ENCODE measurements at places on chromosomes 6 and 20. TPM values are rescaled to one million over a fixed set of nuclear protein-coding genes. Genes with fewer than 3 reads are reported as not detected.

ZFP64 gene
- total RNA-seq: 31.7 TPM

DNA sequence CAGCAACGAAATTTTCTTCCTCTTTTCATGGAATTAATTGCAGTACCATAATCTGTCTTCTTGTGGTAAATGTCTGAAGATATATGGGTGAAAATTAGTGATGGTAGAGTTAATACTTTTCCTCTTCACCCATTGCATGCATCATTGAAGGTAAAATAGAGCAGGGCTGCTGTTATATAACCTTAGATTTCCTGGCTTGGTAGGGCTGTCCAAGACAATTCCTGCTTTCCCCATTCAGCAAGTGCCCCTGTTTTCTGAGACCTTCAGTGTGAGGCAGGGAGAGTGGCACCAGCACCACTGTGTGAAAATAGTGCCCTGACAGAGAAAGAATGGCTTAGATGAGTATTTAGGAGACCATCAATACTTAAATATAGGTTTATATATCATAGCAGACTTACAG lies 202.0 kb downstream of the ZFAND3 start:
- H3K27me3 ChIP-seq: no peaks in the 10 kb centered on the region
- H3K27ac ChIP-seq: no peak overlapping the region
- H3K4me3 ChIP-seq: no peak overlapping the region
- H3K36me3 ChIP-seq: no peaks in the 10 kb centered on the region

OR2J2 gene
- not detected for total RNA-seq

DNA sequence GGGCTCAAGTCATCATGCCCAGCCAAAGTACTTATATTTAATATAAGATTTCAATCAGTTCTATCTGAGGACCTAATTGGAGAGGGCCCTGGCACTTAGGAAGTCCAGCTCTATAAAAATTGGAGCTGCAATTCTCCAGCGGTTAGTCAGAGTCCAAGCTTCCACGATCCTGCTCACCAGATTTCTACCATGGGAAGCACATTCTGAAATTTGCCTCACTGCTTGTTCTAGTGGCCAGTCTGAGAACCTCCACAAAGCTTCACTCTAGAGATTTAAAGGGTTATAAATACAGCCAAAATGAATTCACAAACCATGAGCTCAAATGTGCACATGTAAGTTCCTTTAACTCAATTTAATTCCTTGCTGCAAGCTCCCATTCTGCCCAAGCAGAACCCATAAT lies 33.5 kb downstream of the PNLDC1 start:
- no peaks in the 10 kb centered on the region for H3K27me3 ChIP-seq
- H3K36me3 ChIP-seq: no peaks in the 10 kb centered on the region
- H3K27ac ChIP-seq: no peak overlapping the region

GRCh38 chr6:110399219-110400071 lies 15.9 kb downstream of the DDO start:
- H3K4me1 ChIP-seq: peaks cover 15% of the 10 kb centered on the region
- DNase-seq: no peak
- H3K4me3 ChIP-seq: no peak overlapping the region
- peaks cover 2% of the 10 kb centered on the region for H3K27me3 ChIP-seq

DNA sequence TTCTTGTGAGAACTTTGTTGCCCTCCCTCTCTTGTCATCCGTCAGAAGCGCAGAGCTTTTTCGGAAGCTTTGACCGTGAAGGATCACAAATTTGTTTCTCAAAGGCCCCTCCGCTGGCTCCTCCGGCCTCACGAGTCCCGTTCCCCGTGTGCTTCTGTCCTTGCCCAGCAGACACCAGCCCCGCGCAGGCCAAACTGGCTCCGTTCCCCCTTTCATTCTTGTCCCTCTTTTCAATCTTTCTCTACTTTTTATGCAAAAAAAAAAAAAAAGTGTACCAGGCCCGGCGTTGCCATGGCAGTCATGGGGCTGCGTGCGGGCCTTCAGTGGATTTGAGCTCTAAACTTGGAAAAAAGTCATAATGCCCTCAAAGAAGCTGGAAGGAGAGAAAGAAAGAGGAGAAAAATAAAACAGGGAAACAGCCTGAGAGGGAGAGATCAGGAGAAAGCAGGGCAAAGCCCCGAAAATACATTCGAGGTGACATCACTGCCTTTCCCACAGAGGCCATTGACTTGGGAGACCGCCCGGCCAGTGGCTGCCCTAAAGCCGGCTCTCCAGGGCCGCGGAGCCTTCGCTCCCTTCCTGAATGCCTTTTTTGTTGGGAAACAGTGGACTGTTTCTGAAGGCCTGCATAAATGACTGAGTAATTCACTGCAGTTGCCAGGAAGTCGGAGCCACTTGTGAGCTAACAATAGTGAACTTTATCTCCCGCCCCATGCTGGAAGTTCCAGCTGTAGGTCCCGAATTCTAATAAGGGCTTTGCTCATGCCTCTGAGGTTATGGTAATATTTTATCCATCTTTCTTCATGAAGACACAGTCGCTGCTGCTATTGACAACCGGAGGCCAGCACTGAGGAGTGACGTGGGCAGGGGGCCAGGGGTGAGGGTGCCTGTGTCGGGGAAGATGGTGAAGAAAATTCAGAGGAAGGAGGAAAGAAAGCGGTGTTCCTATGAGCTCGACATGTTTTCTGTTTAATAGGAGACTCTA lies 670.9 kb downstream of the QKI start:
- no peak overlapping the region for H3K4me3 ChIP-seq
- peak; percentile 81 for DNase-seq
- H3K27me3 ChIP-seq: no peaks in the 10 kb centered on the region
- H3K36me3 ChIP-seq: no peaks in the 10 kb centered on the region

DNA sequence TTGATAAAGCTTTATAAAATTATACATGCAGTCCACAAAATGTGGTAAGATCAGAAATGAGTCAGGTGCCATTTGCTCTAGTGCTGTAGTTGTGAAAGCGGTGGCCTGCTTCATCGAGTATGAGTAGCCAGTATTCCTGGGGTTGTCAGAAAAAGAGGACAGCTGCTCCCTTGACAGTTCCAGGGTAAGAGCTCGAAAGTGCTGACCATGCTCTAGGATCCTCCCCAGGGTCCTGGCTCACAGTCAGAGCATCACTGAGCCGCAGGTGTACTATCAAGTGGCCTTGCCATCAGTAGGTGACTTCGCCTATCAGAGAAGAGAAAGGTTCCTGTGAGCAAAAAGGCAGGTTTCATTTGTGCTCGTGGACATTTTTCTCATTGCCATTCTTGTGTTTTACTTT lies 3.6 kb downstream of the BTBD3 start:
- no peak for DNase-seq
- peaks cover 2% of the 10 kb centered on the region for H3K36me3 ChIP-seq
- peaks cover 3% of the 10 kb centered on the region for H3K4me1 ChIP-seq
- no peak overlapping the region for H3K4me3 ChIP-seq
- no peak overlapping the region for H3K27ac ChIP-seq

- H3K4me1 ChIP-seq: no peaks in the 10 kb centered on the region
- DNase-seq: no peak
- H3K27me3 ChIP-seq: no peaks in the 10 kb centered on the region
- no peaks in the 10 kb centered on the region for H3K36me3 ChIP-seq
Measured at GRCh38 chr6:166903500-166903899, 52.9 kb downstream of the RNASET2 start.

- H3K4me3 ChIP-seq: no peak overlapping the region
- no peaks in the 10 kb centered on the region for H3K27me3 ChIP-seq
- no peaks in the 10 kb centered on the region for H3K36me3 ChIP-seq
- no peak overlapping the region for H3K27ac ChIP-seq
- no peak for DNase-seq
- no peaks in the 10 kb centered on the region for H3K4me1 ChIP-seq
Measured at GRCh38 chr6:20805021-20805420, 270.8 kb downstream of the CDKAL1 start.
